ENCODE measurements at places on chromosomes 1 and 21.
A peak's percentile ranks its signal among the peaks of the same experiment; 100 is the strongest.

GRCh38 chr1:101153692-101154091 is 83.1 kb upstream of the S1PR1 start:
- no peak for DNase-seq

DNA sequence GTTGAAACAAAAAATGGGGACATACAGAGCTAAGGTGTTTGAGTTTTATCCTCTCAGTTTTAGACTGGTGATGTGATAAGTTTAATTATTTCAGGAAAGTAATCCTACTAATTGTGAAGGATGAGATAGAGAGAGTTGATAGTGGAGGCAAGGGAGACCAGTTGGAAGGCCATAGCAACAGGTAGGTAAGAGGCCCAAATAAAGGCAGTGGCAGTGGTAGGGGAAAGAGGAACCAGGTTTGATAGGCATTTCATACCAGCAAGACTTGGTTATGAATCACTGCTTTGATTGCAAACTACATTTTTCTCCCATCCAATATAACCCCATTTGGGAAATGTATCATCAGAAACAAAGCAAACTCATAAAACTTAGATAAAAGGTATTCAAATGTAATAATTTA is 63.1 kb upstream of the SH3GLB1 start:
- DNase-seq, result no peak

- DNase-seq, result no peak
These were observed 83.9 kb downstream of the ASTN1 start for GRCh38 chr1:177080564-177080963.

DNA sequence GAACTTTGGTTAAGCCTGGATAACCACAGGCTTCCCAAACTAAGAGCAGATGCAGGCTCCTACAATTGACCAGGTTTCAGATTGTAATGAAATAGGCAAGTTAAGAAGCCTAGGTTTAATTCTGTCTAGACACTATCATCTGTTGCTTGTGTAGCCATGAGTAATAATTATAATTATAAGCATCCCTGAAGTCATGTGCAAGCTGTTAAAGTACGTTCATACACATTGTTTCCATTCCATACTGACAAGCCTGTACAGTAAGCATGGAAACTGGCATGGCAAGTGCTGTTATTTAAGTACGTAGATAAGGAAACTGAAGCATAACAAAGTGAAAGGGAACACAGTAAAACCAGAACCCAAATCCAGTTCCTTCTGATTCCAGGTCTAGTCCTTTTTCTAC is 557.2 kb upstream of the BEND5 start:
- no peak for DNase-seq

GRCh38 chr1:92786111-92786901 is 1.4 kb upstream of the EVI5 start:
- no peak for DNase-seq

GRCh38 chr1:19969898-19970660 is 9.3 kb downstream of the PLA2G2A start:
- DNase-seq, result no peak

- DNase-seq, result no peak
These were observed 95.0 kb downstream of the TEX35 start for GRCh38 chr1:178607718-178608408.

- DNase-seq, result no peak
These were observed 3.2 kb upstream of the HMGB4 start for GRCh38 chr1:33860671-33861070.

DNA sequence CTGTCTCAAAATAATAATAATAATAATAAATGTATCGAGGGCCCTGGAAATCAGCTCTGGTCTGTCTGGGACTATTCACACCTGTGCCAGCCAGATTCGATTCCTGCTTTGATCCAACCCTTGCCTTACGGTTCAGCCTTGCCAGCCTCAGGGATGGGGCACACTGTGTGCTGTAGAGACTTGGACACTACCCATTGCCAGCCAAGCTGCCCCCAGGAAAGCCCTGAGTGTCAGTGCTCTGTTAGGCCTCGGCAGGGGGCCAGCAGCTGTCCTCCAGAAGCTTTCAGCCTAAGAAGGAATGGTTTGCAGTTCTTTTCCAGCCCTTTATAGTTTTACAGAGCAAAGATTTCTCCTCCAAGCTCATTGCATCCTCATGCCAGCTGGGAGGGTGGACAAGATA is 96.2 kb upstream of the RUNX3 start:
- DNase-seq, result no peak

DNA sequence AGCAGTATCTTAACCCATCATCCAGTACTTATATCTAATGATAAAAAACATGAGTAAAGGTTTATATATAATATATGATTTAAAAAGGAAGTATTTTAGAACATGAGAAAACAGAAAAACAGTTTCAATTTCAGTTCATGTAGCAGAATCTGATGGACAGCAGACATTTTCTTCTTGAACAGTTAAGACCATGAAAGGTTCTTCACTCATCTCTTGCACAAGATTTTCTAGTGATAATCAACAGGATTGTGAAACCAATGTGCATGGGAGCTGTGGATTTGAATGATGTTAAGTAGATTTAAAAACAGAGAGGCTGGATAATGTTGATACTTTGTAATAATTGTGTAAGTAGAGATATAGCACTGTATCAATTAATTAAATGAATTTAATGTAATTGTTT is 1297.6 kb downstream of the BRINP3 start:
- DNase-seq, result no peak

- no peak for DNase-seq
These were observed 12.2 kb downstream of the FAM131C start for GRCh38 chr1:16061266-16061665.

DNA sequence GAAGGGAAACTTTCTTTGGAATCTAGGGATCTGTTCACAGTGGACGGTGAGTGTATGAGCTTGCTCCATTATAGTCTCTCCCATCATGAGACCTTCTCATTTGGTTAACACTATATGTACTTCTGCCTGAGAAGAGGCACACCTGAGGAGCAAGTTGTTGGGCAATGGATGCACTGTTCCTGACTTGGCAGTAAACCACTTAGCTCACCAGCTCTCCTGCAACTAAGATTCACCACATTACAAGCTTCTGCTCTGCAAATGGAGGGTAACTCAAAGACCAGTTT is 10.2 kb downstream of the MACF1 start:
- no peak for DNase-seq

- peak; percentile 34 for DNase-seq
These were observed 49.2 kb upstream of the TEKT2 start for GRCh38 chr1:36034692-36035091.

DNA sequence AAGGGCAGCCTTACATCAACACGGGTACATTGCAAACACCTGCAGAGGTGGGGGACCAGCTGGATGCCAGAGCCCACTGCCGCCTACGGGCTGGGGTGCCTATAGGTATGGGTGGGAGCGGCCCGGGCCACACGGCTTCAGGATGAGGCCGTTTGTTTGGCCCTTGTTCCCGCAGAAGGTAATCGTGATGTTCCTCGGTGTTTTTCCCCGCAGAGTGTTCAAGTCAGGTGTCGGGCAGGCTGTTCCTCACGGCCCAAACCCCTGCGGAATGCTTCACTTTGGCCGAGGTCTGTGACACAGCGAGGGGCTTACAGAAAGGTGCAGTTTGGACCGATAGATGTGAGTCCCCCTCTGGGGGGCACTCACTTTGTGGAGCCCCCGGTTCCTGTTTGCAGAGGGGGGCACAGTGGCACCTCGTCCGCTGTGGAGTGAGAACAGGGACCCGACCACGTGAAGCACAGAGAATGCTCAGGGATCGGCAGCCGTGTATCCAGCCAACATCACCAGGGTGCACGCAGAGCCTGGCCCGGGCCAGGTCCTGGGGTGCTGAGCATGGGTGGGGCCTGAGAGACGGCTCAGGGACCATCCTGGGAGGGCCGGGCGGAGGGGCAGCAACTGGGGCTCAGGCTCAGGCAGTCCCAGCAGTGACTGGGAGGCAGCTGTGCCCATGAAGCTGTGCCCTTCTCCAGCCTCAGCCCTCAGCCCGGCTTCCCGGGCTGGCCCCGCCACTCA is 453 bp upstream of the TTLL10 start:
- DNase-seq, result no peak

DNA sequence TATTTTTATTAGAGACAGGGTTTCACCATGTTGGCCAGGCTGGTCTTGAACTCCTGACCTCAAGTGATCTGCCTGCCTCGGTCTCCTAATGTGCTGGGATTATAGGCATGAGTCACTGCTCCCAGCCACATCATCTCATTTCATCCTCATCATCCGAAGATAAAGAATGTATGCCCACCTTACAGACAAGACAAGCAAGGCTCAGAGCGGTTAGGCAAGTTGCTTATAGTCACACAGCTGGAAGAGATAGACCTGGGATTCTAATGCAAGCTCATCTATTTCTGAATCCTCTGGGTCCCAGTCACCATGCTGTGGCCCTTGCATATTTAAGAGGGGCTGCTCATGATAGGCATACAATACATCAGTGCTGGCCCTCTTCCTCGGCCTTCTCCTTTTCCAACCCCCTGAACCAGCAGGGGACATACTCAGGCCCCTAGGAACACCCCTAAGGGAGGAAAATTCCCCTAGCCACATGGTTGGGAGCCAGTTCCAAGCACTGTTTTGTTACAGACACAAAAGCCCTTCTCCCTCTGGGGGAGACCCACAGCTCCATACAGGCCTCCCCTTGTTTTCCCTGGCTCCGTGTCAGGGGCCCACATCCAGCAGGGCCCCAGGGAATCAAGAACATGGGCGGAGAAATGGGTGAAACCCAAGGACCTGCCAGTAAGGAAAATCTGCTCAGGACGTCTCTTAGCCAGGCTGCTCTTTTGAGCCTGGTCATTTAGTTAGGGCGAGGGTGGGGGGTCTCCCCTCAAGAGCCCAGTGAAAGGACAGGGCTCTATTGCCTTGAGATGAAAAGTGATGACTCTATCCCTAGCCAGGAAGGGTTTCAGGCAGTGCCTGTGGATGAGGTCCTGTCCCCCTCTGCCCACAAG is 6.9 kb downstream of the CSRP1 start:
- DNase-seq, result no peak
